Caki2 (cell line): ENCODE measurements at places on chromosomes 6 and 20.

- no peak for DNase-seq
These were observed 17.1 kb upstream of the C20orf144 start for GRCh38 chr20:33645072-33645358.

DNA sequence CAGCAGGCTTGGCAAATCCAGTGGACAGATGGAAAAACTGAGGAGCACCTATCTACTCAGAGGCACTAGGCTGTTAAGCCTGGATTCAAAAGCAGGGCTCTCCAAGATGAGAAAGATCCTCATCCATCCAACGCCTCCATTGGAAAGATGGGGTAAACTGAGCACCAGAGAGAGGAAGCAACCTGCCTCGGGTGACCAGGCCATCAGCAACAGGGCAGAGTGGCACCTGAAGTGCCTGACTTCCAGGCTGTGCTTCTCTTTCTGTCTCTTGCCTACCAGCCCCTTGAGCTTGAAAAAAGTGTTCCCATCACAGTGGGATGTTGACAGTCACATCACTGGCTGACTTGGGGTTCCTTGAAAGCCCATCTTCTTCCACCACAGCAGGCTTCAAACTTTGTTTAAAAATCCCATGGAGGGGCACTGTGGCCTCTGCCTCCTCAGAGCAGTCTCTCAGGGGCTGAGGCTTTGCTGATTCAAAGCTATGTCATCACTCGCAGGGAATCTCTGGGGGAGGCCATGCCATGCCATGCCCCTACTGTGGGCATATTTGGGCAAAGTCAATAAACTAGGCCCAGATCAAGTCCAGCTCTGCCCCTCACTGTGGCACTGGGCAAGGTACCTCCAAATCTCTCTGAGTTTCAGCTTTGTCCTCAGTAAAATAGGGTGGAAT is 44.8 kb upstream of the TGM2 start:
- DNase-seq, result no peak

GRCh38 chr6:583635-584034 is 73.3 kb downstream of the HUS1B start:
- no peak for DNase-seq

DNA sequence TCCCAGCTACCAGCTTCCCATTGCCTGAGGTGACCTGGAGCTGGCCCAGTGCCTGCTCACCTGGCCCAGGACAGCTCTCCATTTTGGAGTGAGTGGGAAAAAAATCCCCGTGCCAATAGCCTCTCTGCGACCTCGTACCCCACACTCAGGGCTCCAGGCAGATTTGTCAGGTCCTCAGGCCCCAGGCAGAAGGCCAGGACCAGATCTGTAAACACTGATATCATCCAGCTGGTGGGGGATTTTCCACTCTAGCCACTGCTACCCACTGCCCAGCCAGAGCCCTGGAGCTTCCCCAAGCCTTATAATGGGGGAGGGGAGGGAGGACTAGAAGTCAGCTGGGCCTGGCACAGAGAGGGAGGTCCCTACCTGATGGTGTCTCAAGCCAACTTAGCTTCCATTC is 1.3 kb upstream of the PGC start:
- DNase-seq, result no peak

GRCh38 chr6:135299256-135299655 is 118.1 kb downstream of the MYB start:
- DNase-seq, result no peak
